Stimulated activated naive CD8-positive, alpha-beta T cell treated with anti-CD3 and anti-CD28 coated beads, Interleukin-15, amount 100 ng/mL, for 72 hours (primary cell): ENCODE measurements at places on chromosomes 3 and 15.

GRCh38 chr15:98807262-98807661, 158.9 kb downstream of the IGF1R start:
- no peak for DNase-seq

DNA sequence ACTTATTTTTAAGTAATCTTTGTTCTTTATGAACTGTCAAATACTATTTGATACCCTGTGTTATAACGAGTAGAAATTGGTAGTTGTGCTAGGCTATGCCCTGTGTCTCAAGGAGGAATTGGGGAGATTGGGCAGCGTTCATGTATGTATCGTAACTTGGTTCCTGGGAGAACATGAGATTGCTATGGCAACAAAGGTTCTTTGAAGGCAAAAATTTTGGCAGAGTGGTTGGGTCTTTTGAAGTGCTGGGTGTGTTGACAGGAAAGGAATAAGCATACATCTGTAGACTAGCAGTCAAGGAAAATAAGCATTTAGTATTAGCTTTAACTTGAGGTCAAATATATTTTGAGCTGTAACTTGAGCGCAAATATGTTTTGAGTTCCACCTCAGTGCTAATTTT, 45.3 kb downstream of the TCF12 start:
- no peak for DNase-seq

- DNase-seq = no peak
Measured at GRCh38 chr15:74432968-74433591, 678 bp downstream of the SEMA7A start.

DNA sequence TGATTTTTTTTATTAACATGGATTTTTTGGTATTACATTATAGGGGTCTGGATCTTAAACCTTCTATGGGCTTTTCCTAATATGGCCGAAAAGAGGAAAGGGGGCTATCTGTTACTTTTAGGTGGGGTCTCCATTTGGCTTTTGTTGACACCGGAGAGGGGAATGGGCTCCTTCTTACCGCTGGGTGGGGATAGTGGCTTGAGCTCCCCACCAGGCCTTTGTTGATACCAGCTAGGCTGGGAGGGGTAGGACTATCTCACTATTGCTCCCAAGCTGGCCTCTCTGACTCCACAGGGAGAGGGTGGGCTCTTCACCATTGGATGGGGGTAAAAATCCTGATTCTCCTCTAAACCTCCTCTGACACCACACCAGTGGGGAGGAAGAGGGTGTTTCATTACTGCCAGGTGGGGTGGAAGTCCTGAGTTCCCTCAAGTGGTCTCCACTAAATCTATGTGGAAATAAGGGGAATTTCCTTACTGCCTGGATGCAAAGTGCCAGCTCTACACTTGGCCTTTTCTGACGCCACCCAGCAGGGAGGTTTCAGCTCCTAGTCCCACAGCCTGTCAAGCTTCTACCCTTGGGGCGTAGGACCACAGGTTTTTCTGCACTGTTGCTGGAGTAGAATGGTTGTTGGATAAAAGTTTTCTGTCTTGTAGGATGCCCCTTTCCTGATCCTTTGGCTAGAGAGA, 572.3 kb downstream of the MAGI1 start:
- DNase-seq = no peak

GRCh38 chr15:23035964-23036566, 3.3 kb downstream of the TUBGCP5 start:
- DNase-seq = peak; percentile 58

- no peak for DNase-seq
Measured at GRCh38 chr3:48422681-48423080, 7.2 kb downstream of the PLXNB1 start.

DNA sequence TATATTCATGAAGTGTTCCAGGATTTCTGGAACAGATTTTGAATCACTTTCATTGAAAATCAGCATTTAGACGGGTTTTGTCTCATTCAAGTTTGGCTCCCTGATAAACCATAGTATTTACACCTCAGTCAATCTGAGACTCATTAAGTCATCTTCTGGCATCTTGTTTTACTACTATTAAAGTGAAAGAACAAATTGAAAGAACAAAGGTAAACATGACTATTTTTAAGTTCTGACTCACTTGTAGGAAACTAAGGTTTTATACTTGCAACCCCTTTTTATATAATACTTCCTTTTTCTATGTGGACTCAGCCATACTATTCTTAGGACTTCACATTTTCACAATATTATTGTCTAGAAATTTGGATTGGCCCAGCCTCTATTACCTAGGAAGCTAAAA, 854.4 kb downstream of the SQOR start:
- no peak for DNase-seq

DNA sequence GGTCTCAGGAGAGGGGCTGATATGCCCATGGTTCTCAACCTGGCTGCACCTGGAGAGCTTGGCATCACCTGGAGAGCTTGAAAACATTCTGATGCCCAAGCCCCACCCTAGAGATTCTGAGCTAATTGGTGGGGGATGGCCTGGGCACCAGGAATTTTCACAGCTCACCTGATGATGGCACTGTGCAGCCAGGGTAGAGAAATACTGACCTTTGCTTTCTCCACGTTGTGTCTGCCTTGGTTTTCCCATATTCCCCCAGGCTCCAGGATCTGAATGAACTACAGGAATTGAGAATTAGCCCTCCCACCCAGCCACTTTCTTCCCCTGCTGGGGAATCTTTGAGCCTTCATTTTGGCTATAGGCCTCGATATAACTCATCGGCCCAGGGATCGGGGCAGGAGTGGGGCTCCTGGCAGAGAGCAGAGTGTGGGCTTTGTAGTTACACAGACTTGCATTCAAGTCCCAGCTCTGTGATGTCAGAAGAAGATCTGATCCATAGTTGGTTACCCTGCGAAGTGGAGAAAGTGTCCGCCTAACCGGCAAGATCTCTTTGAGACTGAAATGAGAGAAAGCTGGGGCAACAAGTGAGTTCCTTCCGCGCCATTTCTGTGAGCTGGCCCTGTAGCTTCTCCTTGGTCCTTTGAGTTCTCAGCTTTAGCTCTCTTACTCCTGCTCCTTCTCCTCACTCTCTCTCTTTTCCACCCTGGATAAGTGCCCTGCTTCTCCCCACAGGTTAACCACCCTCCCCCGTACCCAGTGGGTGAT, 33.1 kb upstream of the UBE2Q2 start:
- DNase-seq = no peak

- DNase-seq = peak; percentile 2
Measured at GRCh38 chr3:10521772-10522441, 16.5 kb upstream of the ATP2B2 start.
